RPMI8226 (cell line): ENCODE measurements at places on chromosomes 12 and 14.

- DNase-seq, result no peak
Observed at GRCh38 chr12:112851024-112851777, 55.6 kb upstream of the OAS1 start.

DNA sequence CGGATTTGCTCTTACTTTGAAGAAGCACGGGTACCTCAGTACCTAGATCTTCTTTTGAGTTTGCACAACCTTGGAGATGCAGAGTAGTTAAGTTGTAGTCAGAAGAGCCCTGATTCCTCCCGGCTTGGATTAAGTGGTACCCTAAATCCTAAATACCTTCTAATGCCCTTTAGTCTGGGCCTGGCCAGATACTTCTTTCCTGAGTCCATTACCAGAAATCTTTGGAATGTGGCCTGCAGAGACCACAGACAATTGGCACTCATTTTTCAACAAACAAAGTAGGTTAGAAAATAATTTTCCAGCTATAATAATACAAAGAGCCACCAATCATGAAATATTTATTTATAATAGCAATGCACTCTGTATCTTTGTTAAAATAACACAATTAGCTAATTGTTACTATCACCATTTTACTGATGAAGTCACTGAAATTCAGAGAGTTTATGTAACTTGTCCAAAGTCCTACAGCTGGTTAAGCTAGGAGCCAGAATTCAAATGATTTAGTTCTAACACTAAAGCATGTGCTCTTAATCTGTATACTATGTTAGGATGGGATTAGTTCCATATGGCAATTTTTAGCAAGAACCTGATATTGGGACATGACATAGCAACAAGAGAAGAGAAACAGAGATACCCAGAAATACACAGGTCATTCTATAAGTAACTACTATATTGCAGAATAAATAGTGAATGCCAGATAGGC, 132.1 kb upstream of the PDZRN4 start:
- DNase-seq, result no peak

GRCh38 chr12:98939350-98939749, 294.3 kb downstream of the APAF1 start:
- DNase-seq, result peak; percentile 22

- DNase-seq, result peak; percentile 97
Observed at GRCh38 chr12:32755654-32756475, at the start of gene YARS2. YARS2 (minus strand) TSS chr12:32755897; CDS start chr12:32755874, 23 bp downstream.

GRCh38 chr12:105820429-105821125, 318.2 kb downstream of the NUAK1 start:
- no peak for DNase-seq

GRCh38 chr12:101076921-101077320, 133.1 kb downstream of the SLC5A8 start:
- no peak for DNase-seq

- no peak for DNase-seq
Observed at GRCh38 chr14:104517426-104517825, 62.1 kb upstream of the C14orf180 start.

- DNase-seq, result no peak
Observed at GRCh38 chr14:76194327-76194726, 42.6 kb downstream of the GPATCH2L start.

- no peak for DNase-seq
Observed at GRCh38 chr12:111753144-111753881, 13.4 kb upstream of the ALDH2 start.

- DNase-seq, result no peak
Observed at GRCh38 chr12:19003987-19004619, 125.4 kb upstream of the PLEKHA5 start.

- no peak for DNase-seq
Observed at GRCh38 chr14:65531148-65531547, 118.6 kb downstream of the FUT8 start.

DNA sequence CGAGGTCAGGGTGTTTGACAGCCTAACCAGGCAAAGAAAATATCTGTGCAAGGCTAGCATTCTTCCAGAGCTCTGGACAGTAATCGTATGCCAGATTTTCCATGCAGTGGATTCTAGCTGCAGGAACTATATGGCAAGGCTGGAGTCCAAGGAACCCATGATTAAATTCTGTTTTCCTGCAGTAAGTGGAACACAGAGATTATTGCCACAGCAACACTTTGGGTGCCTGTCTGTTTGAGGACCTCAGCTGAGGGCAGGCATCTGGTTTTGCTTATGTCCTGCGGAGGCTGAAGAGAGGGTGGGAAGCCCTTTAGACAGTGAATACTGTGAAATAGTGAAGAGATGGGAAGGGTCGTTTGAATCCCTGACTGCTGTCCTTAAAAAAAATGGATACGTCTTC, 104.4 kb downstream of the DAD1 start:
- DNase-seq, result no peak

GRCh38 chr12:98405805-98406366, 109.5 kb upstream of the TMPO start:
- no peak for DNase-seq

DNA sequence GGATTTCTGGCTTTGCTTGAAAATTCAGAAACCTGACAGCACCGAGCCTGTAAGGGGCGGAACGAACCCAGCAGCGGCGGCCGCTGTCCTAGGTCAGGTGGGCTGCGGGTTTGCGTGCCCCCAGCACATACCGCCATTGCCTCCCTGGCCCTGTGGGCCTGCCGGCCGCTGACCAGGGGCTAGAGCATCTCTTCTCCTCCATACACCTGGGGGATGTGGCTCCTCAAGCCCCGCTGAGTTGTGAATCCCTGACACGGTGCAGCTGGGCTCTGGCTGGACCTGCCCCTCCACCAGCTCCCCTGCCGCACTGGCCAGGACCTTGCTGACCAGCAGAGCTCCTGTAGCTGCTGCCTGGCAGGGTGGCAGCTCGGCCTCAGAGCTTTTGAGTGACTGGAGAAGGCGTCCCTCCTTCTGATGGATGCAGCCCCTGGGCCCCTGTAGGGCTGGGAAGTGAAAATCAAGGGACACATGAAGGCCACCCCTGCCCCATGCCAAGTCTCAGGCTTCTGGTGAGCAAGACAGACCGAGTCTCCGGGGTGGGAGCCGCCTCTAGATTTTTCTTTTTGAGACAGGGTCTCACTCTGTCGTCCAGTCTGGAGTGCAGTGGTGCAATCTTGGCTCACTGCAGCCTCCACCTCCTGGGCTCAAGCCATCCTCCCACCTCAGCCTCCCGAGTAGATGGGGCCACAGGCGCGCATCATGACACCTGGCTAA, 184.9 kb upstream of the SFSWAP start:
- DNase-seq, result no peak

DNA sequence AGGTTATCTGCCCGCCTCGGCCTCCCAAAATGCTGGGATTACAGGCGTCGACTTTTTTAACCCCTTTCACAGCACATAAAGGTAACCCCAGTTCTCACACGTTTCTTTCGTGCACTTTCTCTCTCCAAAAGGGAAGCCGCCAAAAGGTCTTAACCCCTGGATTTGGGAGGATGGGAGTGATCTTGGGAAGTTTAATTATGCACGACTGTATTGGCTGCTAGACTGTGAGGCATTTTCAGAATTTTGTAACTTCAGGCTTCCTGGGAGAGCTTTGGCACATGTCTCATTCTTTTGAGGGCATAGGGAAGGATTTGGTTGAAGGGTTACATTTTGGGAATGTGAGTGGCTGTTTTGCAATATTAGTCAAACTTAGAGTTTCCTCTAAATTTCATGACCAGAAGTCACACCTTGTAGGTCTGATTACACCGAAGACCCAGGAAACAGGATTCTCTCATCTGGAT, 1.4 kb upstream of the SMARCC2 start:
- no peak for DNase-seq

DNA sequence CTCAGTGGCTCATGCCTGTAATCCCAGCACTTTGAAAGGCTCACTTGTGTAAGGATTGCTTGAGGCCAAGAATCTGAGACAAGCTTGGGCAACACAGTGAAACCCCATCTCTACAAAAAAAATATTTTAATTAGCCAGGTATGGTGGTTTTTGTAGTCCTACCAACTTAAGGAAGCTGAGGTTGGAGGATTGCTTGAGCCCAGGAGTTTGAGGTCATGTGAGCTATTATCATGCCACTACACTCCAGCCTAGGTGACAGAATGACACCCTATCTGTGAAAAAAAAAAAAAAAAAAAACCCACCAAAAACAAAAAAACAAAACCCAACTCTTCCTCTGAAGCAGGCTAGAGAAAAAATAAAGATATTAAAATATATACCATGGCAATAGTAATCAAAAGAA, 41.2 kb downstream of the TMEM116 start:
- DNase-seq, result no peak

- peak; percentile 14 for DNase-seq
Observed at GRCh38 chr14:89589400-89590118, 172.5 kb upstream of the FOXN3 start.

DNA sequence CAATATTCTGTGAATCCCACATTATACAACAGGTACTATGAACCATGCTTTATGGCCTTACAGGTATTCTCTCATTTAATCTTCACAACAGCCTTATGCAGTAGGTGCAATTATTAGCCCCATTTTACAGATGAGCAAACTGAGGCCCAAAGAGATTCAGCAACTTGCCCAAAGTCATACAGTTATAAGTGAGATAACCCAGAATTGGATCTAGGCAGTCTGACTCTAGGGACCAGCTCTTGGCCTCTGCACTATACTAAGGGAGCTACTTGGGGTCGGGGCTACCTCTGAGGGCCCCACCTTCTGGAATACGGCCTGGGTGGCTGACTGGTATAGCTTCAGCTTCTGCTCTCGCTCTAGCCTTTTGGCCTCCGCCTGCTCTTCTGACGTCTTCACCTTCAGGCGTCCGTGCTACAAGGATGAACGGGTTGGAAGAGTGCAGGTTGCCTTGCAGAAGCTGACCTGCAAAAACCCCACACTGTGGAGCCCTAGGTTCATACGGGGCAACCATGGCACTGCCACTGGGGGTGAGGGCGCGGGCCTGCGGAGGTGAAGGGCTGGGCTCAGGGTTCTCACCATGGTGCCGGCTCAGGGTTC, 762 bp downstream of the RABGGTA start:
- peak; percentile 44 for DNase-seq

DNA sequence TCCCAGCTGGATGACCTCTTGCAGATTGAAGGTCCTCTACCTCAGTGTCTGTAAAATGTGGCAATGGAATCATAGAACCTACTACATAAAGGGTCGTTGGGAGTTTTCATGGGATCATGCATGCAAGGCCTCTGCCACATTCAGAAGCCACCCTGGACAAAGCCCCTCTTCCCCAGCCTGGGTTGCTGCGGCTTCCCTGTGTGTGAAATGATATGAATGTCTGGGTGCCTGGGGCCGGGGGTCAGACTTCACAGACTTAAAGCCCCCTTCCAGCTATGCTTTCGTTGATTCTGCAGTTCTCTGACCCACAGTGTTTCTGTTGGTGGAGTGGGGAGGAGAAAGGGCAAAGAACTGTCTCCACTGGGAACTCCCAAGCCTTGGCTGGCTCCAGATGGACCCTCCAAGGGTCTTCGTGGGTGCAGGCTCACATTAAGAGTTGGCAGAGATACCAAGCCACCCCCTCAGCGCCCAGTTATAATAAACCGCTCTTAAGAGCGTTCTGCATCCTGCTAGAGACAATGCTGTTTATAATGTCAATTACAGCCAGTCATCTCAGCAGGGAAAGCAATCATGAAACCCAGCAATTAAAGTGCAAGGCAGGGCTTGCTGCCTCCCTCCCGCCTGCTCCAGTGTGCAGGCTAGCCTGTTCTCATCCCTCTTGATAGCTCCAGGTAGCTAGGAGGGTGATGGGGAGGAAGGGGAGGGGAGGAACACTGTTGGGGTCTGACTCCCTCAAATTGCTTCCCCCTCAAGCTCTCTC, 210.9 kb upstream of the FKBP4 start:
- no peak for DNase-seq

DNA sequence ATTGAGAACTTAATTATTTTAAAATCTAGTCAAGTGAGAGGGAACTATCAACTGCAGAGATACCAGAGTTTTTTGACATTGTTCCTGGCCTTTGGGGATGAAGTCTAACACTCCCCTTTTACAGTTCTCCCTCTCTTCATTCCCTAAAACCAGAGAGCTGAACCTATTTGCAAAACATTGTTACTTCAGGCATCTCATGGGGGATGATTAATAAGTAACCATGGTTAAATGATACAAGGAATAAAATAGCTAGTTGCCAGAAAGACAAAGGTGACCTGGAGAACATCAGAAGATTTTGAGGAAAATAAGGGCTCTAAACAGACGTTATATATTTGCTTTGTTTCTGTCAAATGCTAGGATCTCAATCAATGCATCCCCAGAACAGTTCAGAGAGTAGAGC, 42.3 kb downstream of the PDE6H start:
- no peak for DNase-seq

DNA sequence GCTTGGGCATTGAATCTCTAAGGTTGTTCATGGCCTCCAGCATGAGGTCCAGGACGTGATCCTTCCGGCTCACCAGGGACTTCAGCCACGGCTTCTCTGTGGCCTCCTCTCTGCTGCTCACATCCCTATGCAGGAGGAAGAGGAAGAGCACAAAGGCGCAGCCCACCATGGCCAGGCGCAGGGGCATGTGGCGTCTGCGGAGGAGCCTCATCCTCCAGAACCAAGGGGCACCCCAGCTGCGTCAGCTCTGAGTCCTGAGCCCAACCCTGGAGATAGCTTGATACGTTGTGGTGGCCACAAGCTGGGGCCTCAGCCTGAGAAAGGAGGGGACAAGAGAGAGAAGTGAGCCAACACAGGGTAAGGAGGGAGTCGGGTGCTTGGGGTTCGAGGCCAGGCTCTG, 11.6 kb downstream of the GALNT6 start:
- DNase-seq, result no peak

DNA sequence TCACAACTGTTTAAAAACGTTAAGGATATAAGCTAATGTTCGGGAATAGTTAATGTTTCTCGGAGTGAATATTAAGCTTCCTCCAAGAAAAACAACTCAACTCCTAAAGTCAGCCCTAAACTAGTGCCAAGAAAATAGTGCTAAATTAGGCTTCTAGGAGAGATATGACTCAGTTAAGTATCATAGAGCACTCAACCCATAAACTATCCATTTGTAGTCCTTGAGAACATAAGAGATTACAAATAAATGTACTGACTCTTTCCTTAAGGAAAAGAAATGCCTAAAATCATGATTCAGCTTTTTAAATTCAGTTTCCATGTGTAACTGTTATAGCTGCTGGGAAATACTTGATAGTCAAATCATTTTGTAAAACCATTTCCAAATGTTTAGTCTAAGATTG, 117.1 kb downstream of the HMGA2 start:
- DNase-seq, result no peak

GRCh38 chr12:15846887-15847286, 35.3 kb upstream of the STRAP start:
- no peak for DNase-seq

DNA sequence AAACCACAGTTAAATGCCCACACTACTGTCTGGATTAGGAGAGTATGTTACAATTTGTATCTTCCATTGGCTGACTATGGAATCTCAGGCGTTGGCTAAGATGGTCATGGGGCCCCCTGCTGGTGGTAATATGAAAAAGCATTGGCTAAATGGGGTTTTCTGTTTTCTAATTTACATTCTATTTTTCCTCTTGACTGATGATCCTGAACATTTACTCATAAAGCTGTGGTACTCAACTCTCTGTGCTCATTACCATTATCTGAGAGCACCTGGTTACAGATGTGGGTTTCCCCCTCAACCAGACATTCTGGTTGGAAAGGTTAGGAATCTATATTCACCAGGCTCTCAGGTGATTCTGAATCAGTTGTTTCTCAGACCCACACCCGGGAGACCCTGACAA, 64.8 kb downstream of the WSCD2 start:
- peak; percentile 35 for DNase-seq
